AG08396 (cell line): ENCODE measurements at places on chromosomes 11 and 22.

DNA sequence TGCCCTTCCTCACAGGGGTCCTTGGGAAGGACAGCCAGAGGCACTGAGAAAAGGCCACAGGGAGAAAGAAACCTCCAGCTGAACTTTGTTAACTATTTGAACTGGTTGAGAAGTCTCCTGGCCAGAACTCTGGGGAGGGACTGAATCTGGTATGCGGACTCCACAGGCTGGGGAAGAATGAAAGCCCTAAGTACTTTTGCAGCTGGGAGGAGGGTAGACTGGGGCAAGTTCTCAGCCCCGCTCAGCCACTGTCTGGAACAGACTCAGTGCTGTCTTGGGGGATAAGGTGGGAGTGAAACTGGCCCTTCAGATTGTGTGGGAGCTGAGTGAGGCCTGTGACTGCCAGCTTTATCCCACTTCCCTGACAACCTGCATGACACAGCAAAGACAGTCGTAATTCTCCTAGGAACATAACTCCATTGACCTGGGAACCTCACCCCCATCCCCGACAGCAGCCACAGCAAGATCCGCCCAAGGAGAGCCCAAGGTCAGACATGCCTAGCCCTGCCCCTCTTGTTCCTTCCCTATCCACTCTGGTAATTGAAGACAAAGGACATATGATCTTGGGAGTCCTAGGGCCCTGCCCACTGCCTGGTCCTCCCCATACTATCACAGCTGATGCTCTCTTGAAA, 475.1 kb upstream of the CNTN5 start:
- DNase-seq = no peak

DNA sequence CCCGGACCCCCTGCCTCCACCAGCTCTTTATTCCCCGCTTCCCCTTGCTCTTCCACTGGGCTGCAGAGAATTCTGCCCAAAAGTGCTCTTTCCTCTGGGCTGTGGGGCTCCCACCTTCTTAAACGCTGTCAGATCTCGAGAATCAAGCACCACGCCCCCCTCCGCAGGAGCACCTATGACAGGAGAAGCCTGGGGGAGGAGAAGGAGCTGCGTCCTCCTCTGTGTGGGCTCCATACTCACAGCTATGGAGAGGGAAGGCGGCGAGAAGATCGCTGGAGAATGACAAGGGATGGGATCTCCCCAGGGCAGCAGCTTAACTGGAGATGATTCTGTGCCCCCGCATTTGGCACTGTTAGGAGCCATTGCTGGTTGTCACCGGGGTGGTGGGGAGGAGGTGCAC, 19.7 kb downstream of the SHISAL1 start:
- no peak for DNase-seq

- no peak for DNase-seq
These were observed 107.3 kb upstream of the B3GAT1 start for GRCh38 chr11:134519390-134519750.

DNA sequence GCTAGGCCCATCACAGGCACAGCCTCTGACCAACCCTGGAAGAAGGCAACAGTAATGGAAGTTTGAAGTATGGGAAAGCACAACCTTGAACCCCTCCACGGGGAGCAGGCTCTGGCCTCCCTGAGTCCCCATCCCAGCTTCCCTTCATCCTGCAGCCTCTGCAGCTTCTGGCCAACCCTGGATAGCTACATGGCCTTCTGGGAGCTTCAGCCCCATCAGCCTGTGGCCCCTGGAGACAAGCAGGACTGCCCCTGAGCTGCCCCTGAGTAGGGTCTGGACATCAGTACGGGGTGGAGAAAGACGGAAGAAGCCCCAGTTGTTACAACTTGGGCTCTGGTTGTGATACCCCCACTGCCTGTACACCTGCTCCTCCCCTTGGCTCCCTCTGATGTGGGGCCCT, 113.8 kb upstream of the CD82 start:
- DNase-seq = no peak

- DNase-seq = no peak
These were observed 507.8 kb upstream of the CNTN5 start for GRCh38 chr11:98512938-98513337.

DNA sequence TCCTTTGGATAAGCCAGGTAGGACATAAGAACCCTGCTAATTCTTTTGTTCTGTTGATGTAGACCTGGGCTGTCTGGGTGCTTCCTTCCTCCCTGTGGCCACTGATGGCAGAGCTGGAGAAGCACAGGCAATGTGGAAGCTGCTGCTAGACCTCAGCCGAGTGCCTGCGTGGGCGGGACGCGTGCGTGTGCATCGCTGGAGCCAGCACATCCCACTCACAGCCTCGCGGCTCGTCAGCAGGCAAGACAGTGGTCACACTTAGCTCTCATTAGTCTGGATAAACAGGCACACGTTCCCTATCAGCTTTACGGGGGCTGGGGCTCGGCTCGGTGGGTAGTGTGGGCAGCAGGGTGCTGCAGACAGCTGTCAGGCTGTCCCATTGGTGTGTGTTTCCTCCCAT, 155.7 kb downstream of the GRIK4 start:
- no peak for DNase-seq

DNA sequence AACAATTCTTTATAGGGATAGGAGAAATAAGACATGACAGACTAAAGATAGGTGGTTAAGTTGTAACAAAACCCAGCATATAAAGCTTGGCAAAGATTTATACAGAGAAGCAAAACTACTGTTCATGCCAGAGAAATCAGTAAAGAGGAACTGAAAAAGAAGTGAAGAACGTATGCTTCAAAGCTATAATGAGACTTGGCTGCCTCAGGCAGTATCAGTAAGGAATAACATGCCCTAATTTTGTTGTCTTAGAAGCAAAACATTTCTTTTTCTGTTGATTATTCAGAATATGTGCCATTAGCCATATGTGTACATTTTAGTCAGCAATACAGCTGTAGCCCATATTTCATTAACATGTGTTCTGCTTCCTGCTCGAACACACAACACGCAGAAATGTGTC, 403.2 kb downstream of the NELL1 start:
- no peak for DNase-seq

GRCh38 chr11:58573451-58574104, 2.1 kb downstream of the LPXN start:
- DNase-seq = peak; percentile 38

- DNase-seq = peak; percentile 95
These were observed at the start of gene SYCE3 for GRCh38 chr22:50562523-50563412. Gene SYCE3 (minus strand): TSS chr22:50562919. CDS start chr22:50556405, 6,514 bp downstream.

- DNase-seq = no peak
These were observed 27.0 kb upstream of the POU2AF1 start for GRCh38 chr11:111406091-111406490.

GRCh38 chr11:6298605-6299004, 21.7 kb downstream of the CAVIN3 start:
- peak; percentile 42 for DNase-seq

DNA sequence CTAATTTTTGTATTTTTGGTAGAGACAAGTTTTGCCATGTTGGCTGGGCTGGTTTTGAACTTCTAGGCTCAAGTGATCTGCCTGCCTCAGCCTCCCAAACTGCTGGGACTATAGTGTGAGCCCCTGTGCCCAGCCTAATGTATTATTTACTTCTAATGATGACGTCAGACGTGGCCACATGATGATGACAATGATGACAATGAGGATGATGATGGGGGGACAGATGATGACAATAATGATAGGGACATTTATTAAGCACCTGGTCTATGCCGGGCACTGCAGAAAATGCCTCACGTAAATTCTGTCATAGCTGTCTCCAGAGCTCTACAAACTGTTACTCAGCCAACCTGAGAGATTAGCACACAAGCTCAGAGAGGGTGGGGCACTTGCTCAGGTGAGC, 169.3 kb downstream of the SHANK2 start:
- no peak for DNase-seq

DNA sequence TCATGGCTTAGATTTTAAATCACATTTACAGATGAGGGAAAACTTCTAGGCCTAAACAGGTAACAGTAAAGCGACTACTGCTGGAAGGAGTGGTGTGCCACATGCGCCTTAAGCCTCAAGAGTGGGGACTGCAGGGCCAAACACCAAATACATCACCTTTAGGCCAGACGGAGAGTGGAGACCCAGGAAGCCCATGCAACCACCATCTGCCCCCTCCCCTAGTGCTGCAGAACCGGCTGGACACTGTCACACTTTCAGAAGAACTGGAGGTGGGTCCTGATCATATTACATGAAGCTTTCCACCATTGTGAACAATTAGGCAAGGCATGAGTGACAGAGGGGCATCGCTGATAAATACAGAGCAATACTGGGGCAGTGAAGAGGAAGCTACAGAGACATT, 28.9 kb downstream of the SLC25A18 start:
- DNase-seq = no peak

DNA sequence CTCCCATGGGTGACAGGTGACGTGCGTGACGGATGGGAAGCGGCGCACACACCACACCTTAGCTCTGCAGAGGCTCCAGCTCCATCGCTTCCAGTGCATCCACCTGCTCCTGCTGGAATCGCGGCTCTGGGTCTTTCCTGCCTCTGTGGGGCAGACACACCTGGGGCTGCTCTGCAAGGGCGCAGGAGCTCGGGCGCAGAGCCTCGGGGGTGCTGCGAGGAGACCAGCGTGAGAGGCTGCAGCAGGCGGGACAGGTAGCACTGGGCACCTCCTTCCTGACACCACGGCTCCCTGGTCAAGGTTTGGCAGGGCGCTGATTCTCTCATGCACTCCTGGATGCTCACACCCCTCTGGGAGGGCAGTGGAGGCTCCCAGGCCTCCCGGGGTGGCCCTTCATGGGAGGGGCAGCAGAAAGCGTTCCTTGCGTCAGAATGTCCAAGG, 1494.3 kb downstream of the BRD1 start:
- no peak for DNase-seq

- no peak for DNase-seq
These were observed 43.5 kb upstream of the KCNJ11 start for GRCh38 chr11:17432002-17432401.

GRCh38 chr22:36966851-36967540, 52.3 kb downstream of the TST start:
- DNase-seq = no peak

DNA sequence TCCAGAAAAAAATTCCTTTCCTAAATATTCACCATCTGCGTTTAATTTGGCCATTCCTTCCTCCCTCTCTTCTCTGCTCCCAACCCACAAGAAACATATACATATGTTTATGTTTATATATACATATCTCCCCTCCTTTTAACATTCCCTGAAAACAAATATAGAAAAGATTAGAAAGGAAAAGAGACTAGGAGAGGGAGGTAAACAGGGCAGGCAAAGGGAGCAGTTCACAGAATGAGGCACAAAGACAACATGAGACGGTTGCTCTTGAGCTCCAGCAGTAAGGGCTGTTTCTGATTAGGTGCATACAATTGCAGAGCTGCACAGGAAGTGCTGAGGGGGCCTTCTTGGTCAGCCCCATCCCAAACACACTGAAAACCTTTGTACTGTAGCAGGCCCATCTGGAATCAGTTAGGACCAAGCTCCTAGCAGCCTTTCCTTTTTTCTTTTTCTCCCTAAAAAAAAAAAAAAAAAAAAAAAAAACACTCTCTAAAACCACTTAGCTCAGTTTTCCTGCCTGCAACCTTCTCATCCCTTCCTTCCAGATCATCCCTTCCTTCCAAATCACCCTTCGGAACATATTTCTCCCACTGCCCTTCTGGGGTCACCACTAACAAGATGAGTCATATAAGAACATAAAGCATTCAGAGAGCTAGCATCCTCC, 57.0 kb downstream of the RBFOX2 start:
- DNase-seq = peak; percentile 49

DNA sequence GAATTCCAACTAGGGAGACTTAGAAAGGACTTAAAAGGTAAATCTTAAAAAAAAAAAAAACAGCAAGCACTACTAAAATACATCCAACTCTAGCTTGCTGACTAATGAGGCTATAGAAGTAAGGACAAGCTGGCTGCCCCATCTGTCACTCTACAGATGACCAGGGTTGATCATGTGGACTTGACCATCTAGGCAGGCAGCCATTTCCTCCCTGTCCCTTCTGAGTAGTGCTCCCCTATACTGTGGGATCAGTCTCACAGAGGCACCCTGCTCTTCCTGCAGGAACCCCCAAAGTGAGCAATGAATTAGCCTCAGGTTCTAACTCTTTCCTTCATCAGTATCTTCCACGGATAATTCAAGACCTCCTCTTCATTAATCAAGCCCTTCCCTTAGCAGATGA, 12.3 kb downstream of the SLC1A2 start:
- no peak for DNase-seq

DNA sequence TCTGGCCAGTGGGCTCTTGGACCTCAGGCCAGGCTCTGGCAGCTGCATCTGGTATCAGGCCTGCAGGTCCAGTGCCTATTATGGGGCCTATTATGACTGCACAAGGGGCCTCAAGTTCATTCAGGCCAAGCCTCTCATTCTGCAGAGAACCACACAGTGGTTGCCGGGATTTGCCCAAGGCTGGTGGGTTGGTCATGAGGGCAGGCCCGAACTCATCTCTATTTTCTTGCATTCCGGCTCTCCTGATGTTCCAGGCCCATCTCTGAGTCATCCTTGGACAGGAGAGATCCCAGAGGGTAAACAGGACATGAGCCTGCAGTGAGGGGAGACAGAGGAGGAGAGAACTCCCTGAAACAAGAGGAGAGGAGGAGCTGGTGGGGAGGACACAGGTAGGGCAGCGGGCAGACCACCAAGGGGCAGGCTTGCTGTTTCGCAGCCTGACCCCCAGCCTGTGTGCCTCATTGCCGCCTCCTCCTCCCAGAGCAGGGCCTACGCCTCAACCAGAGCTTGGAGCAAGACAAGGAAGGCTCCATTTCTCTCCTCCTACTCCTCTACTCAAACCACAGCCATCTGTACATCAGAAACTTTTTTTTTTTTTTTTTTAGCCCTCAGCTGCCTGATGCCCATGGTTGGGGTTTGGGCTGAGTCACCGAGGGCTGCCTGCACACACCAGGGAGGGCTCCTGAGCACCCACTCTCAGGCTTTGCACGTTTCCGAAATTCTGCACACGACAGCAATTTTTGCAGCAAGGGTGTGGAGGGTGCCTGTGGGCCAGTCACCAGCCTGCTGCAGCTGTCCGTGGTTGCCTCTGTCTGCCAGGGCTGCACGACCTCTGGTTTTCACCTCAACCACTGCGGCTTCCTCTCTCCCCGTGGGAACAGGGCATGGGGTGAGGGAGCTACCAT, 12.7 kb upstream of the TREH start:
- peak; percentile 47 for DNase-seq

DNA sequence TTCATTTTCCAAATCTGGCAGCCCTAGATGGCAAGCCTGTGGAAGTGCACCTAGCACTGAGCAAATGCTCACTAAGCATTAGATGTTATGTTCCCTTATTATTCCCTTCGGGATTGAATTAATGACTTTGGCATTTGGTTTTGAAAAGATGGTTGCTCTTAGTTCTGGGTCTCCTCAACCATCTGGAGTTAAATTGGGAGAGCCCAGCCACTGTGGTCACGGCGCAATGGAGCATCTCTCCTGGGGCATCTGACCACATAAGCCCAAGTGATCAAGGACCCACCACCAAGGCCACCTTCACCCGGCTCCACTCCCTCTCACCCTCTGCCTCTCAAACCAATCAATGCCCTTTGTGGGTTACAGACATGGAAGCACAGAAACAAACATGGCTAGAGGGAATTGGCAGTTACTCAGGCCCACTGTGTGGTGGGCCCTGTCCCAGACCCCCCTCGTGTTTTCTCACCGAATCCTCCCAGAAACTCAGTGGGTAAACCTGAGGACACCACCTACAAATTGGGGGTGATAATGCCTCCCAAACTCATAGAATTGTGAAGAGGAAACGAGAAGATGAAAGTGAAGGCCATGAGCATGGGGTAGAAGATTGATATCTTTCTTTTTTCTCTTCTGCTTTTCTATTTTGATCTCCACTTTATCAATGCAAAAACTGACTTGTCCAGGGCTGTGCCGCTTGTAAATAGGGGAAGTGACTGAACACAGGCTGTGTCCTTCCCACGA, 52.2 kb downstream of the IRAG1 start:
- no peak for DNase-seq

- peak; percentile 17 for DNase-seq
These were observed 275.3 kb downstream of the C11orf87 start for GRCh38 chr11:109697140-109697843.

- DNase-seq = no peak
These were observed 13.7 kb downstream of the CSTF3 start for GRCh38 chr11:33147559-33147958.
